ENCODE measurements at places on chromosomes 3 and 15.

DNA sequence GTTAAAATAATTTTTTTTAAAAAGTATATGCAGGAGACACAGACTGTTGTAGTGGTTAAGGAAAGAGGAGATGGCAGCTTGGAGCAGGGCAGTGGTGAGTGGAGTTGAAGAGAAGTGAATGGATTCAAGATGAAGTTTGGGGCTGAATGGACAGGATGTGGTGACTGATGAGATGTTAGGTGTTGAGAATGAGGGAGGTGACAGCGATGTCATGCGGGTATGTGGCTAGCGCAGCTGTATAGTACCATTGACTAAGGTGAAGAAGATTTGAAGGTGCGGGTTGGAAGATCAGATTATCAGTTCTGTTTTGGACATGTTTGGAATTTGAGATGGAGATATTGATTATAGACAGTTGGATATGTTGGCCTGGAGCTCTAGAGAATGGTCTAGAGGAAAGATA, 20.1 kb downstream of the FBXO22 start:
- DNase-seq: no peak

DNA sequence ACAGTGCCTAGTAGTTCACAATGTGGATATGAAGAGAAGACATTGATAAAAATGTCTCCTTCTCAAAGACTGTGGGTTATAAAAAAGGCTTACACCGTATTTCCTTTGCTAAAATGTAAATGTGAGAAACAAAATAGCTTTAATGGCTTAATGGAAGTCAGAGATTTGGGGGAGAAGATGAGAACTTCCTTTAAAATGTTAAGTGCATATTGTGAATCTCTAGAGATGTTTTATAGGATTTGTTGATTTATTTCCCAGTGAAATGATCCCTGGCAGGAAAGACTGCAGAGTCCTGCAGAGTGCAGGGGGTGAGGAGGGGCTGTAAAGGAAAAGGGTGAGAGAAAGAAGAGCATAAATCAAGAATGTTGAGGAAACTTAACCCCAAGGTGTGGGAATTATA, 305.1 kb downstream of the GAP43 start:
- DNase-seq: no peak

- no peak for DNase-seq
Observed at GRCh38 chr3:107275511-107275910, 101.7 kb upstream of the CCDC54 start.

DNA sequence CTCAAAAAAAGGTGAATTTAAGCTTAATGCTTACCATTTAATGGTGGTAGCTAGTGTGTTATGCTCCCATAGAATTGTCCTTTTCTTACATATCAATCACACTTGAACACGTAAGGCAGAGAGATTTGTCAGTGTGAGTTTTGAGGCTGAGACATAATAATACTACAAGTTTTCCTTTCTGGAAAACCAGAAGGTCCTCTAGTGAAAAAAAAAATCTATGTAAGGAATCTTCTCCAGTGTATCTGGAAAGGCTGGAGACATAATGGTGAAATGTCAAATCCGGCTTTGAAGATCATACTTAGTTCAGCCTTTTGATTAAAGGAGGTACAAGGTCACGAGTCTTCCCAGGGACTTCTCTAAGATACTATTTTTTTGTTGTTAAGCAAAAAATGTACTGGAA, 3.4 kb downstream of the TSC22D2 start:
- DNase-seq: no peak

- no peak for DNase-seq
Observed at GRCh38 chr15:72932472-72932871, 119.8 kb upstream of the NEO1 start.

DNA sequence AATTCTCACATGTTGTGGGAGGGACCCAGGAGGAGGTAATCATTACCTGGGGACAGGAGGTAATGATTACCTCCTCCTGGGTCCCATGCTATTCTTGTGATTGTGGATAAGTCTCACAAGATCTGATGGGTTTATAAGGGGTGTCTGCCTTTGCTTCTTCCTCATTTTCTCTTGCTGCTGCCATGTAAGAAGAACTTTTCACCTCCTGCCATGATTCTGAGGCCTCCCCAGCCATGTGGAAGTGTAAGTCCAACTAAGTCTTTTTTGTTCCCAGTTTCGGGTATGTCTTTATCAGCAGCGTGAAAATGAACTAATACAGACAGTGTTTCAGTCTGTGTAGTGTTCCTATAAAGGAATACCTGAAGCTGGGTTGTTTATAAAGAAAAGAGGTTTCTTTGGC, 13.1 kb upstream of the KCTD6 start:
- DNase-seq: no peak

- no peak for DNase-seq
Observed at GRCh38 chr3:23816721-23817120, 11.0 kb downstream of the UBE2E1 start.

DNA sequence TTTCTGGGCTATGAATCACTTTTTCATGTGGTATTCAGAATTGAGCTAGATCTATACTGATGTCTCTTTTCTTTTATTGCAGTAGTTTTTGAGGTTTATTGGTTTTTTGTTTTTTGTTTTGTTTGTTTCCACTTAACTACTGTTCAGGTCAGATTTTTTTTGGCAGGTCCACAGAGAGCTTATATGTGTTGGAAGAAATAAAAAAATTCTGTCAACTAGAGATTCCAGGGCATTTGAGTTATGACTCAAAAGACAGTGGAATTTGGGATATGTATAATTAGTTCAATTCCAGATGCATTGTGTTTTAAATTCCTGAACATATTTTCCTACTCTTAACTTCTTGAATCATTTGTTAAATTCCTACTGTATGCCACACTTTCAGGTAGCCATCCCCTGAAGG, 727.2 kb downstream of the SI start:
- peak; percentile 5 for DNase-seq

GRCh38 chr3:129429080-129429451, 630 bp upstream of the EFCAB12 start:
- DNase-seq: no peak

- DNase-seq: no peak
Observed at GRCh38 chr3:13470894-13471574, 9.1 kb upstream of the HDAC11 start.

DNA sequence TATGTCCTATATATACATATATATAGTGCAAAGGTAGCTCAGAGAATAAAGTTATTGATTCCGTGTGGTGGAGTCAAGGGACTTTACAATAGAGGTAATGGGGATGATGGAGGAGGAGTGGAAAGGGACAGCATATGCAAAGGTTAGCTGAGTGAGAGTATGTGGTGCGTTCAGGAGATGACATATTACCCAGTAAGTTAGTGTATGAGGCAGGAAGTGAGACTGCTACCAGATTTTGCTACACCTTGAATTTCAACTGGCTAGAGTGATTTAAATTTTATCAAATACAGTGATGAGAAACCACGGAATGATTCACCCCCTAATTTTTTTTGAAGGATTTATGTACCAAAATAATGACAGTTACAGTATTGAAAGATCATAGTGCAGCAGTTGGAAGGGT, 2.8 kb downstream of the ACTL6A start:
- no peak for DNase-seq

GRCh38 chr3:127889461-127889863, 25.6 kb upstream of the KBTBD12 start:
- peak; percentile 8 for DNase-seq

GRCh38 chr3:124557433-124558232, 172.6 kb upstream of the UMPS start:
- no peak for DNase-seq

GRCh38 chr3:2735392-2735894, 374.7 kb downstream of the IL5RA start:
- DNase-seq: no peak

- DNase-seq: no peak
Observed at GRCh38 chr3:49112262-49112661, 7.7 kb upstream of the QARS1 start.

- no peak for DNase-seq
Observed at GRCh38 chr3:2023959-2024358, 74.7 kb upstream of the CNTN4 start.

GRCh38 chr3:183664913-183665381, 29.5 kb downstream of the KLHL24 start:
- DNase-seq: peak; percentile 89

- peak; percentile 32 for DNase-seq
Observed at GRCh38 chr3:48034000-48034516, 17.8 kb upstream of the MAP4 start.

DNA sequence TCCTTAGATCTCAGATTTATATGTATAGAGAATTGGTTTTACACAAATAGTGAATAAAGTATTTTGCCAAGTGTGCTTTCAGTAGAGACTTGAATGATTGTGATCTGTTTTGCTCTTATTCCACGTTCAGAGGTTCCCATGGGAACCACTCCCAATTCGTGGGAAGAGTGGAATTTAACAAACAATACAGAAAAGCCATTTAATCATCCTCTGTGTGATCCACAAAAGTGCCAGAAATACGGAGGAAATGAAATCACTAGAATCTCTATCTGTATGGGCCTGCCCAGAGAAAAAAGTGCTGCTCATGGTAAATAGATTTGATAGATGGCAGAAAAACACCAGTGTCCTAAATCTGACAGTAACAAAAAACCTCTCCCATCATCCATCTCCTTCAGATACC, 56.0 kb downstream of the CNTN4 start:
- no peak for DNase-seq

- peak; percentile 96 for DNase-seq
Observed at GRCh38 chr15:29270169-29270955, 740 bp upstream of the NSMCE3 start.

- DNase-seq: peak; percentile 12
Observed at GRCh38 chr15:41971089-41971894, 1.1 kb downstream of the EHD4 start.

DNA sequence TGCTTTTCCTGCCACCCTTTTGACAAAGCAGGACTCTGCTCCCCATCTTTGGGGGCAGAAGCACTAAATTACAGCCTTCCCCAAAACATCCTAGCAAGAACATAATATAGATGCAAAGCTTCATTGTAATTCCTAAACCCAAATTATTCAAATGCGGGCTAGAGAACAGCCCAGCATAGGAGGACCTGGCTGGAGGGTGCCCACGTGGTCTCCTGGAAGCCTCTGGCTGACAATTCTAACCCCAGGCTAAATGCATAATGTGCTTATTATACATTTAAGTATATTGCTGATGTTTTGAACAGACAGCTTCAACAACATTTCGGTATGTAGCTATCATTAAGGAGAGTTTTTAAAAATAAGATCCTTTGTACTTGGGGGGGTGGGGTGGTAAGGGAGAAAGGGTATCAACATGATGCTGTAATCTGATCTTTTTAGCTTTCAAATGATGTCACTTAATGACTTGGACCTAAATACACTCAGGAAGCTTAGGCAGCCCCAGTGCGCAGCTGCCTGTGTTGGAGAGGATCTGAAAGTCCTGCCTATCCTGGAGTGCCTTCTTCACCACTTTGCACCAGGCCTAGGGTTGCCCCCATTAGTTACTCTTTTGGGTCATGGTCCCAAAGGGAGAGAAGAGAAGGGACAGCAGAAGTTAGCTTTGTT, 57.2 kb upstream of the USP3 start:
- no peak for DNase-seq

- no peak for DNase-seq
Observed at GRCh38 chr15:39692356-39693327, 90.0 kb downstream of the FSIP1 start.

GRCh38 chr3:196073255-196073753, 8.6 kb downstream of the TFRC start:
- DNase-seq: peak; percentile 28

GRCh38 chr3:22714749-22715148, 488.4 kb upstream of the UBE2E2 start:
- no peak for DNase-seq

DNA sequence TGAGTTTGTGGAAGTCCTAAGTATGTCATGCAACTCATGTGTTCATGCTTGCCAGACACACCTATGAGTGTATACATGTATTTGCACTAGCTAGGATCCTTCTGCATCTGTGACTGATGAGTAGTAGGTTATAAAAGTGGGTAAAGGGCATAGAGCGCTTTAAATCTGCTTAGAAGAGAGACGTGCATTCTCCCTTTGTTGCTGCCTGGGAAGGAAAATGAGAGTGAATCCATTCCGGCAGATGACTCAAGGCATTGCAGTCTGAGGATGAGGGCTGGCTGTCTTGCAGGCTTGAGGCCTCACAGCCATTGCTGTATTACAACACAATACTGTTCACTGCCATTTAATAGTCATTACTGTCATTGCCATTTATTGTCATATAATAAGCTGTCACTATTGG, 120.8 kb upstream of the UMPS start:
- no peak for DNase-seq

GRCh38 chr15:76637166-76637565, 268.0 kb downstream of the SCAPER start:
- DNase-seq: no peak

GRCh38 chr3:171566803-171567422, 106.7 kb upstream of the TNIK start:
- DNase-seq: no peak

- DNase-seq: no peak
Observed at GRCh38 chr15:82858932-82859331, 49.5 kb downstream of the WHAMM start.

- DNase-seq: no peak
Observed at GRCh38 chr3:151166161-151166560, 36.9 kb downstream of the GPR171 start.
